ENCODE measurements at places on chromosomes 4 and X. TPM values are rescaled to one million over a fixed set of nuclear protein-coding genes. Genes with fewer than 3 reads are reported as not detected.

SPARCL1 gene
- polyA plus RNA-seq, result not detected

CLDN22 gene
- not detected for polyA plus RNA-seq

ARAF gene
- 48.6 TPM for polyA plus RNA-seq

MAGEA12 gene
- polyA plus RNA-seq, result 81.1 TPM

GAGE1 gene
- not detected for polyA plus RNA-seq

GLRA2 gene
- polyA plus RNA-seq, result not detected

OR13H1 gene
- not detected for polyA plus RNA-seq

F9 gene
- not detected for polyA plus RNA-seq

SPIN2A gene
- 0.67 TPM for polyA plus RNA-seq
